Progenitor cell of endocrine pancreas (in vitro differentiated cells): ENCODE measurements at places on chromosomes 3 and 15. TPM values are rescaled to one million over a fixed set of nuclear protein-coding genes. Genes with fewer than 3 reads are reported as not detected.

The BNIP2 gene
- total RNA-seq = 58.2 and 62.4 TPM in 2 replicates

The P2RY14 gene
- not detected in 2 replicates for total RNA-seq

DNA sequence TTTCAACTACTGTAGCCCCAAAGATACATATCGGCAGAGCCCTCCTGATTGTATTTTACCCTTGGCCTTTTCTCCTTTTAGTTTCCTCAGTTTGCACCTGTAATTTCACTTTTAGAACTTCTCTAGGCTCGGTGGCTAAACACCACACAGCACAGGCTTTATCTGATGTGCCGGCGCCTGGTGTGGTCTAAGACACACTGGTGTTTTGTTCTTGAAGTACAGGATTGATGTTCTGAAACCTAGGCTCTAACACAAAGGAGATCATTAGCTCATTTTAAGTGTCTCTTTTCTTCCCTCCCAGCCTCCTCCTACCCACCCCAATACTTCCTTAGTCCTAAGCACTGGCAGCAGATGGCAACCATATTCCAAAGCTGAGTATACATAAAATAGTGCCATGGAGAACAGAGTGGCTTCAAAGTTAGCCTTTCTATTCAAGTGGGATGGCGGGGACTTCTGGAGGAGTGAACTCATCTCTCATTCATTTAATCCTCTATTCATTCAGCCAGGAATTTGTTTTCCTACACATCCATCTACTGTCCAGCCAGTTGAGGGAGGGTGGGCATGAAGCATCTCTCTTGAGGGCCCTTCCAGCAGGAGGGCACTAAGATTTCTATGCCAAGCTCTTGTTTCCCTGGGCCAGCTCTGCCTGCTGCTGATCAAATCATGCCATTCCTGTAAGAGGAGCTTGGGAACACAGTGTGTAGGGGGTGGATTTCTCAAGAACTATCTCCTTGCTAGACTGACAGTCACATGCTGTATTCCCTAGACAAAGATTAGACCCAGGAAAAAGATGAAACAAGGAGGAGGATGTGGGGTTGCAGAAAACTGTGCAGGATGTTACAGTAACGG lies 71.2 kb downstream of the TIGIT start:
- H3K36me3 ChIP-seq = no peaks in the 10 kb centered on the region
- no peaks in the 10 kb centered on the region for H3K27me3 ChIP-seq
- H3K4me3 ChIP-seq = no peak overlapping the region
- peaks cover 18% of the 10 kb centered on the region for H3K4me1 ChIP-seq
- no peak for DNase-seq

DNA sequence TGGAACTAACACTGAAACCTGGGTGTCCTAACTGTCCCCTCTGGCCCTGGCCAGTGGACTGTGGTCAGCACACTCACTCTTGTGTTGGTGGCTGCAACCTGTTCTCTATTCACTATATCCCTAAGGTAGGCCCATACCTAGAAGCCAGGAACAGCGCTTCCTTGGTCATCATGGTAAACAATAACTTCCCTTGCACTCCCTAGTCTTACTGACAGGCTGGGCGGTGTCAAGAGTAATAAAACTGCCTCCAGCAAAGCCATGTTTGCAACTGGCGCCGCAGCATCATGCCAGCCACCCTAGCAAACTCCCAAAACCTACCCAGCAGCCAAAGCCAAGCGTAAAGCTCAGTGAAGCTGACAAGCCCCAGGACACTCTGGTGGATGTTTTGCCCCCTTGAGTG lies 63.1 kb upstream of the TSEN2 start:
- no peak overlapping the region for H3K27ac ChIP-seq
- H3K4me3 ChIP-seq = no peak overlapping the region
- H3K4me1 ChIP-seq = peaks cover 38% of the 10 kb centered on the region

GRCh38 chr15:62118520-62119226 lies 46.4 kb downstream of the C2CD4B start:
- H3K27ac ChIP-seq = no peak overlapping the region
- peaks cover 12% of the 10 kb centered on the region for H3K4me1 ChIP-seq
- H3K36me3 ChIP-seq = no peaks in the 10 kb centered on the region
- no peak overlapping the region for H3K4me3 ChIP-seq
- H3K27me3 ChIP-seq = no peaks in the 10 kb centered on the region
